ENCODE measurements at places on chromosomes 11 and 22.

DNA sequence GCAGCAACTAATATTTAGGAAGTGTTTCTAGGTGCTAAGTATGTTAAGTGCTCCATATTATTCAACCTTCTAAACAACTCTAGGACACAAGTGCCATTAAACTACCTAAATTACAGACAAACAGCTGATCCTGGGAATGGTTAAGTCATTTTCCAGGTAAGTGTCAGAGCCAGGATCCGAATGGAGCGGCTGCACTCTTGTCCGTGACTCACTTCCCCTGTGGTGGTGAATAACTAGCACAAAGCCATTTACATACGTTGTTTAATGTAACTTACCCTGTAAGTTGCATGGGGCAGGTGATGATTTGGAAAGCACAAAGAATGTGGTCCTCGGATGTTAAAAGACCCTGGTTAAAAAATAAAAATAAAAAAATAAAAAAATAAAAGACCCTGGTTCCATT is 8.8 kb upstream of the PRG2 start:
- no peak for DNase-seq

- DNase-seq: no peak
These were observed 76.3 kb downstream of the BUD13 start for GRCh38 chr11:116696381-116696941.

- peak; percentile 67 for DNase-seq
These were observed 2.4 kb upstream of the SYT8 start for GRCh38 chr11:1832211-1832919.

DNA sequence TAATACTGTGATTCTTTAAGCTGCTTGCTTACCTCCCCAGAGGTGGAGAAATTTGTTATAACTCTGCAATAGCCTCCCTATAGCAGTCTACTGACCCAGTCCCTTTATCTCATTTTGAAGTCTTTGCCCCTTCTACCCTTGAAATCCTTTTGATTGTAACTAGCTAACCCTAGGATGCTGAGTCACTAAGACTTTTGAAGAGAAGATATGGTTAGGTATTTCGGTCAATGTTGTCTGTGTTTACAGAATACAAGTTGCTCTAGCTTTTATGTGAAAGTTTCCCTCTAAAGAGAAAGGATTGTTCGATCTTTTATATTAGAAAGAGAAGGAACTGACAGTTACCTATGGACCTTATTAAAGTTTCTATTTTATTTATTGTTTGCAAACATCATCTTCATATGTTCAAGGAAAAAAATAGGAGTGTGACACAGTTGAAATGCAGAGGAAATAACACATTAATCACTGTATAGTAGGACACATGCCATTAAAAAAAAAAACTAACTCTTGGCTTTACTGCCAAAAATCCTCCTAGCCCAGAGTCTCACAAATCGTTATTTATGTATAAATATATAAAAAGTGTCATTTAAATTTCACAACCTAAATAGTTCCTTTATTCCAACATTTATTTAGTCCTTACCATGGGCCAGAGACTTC is 3.1 kb downstream of the HYLS1 start:
- no peak for DNase-seq

DNA sequence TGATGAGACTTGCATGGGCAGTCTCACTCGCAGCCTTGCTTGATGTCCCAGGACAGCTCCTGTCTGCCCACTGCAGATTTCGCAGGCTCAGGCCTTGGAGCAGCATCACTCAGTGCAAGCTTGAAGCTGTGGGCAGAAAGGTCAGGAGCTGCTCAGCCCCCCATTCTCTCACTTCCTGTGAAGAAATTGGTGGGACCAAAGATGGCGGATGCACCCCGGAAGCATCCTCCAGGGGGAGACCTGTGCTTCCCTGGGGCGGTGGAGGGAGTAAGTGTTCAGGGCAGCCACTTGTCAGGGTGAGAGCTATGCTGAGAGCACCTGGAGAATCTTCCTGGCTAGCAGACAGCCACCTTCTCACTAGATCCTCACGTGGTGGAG is 11.3 kb downstream of the PLAAT2 start:
- DNase-seq: no peak

- no peak for DNase-seq
These were observed 557.9 kb upstream of the ANO5 start for GRCh38 chr11:21634956-21635355.

DNA sequence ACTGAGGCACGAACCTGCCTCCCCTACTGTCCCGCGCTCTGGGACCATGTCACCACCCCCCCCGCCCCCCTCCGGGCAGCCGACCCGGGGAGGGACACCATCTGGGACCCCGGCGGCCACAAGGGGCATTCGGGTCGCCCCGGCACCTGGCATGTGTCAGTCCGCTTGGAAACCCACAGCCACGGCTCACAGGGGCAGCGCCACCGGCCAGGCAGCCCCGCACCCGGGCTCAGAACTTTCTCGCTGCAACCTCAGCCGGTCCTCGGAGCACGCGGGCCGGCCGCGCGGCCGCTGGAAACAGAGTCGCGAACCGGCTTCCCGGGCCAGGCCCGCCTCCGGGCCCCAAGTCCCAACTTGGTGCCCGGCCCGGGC is 159.9 kb upstream of the GRK3 start:
- no peak for DNase-seq

- DNase-seq: no peak
These were observed 67.3 kb downstream of the PPFIBP2 start for GRCh38 chr11:7581021-7581590.

GRCh38 chr11:123581651-123582399 is 72.6 kb downstream of the SCN3B start:
- DNase-seq: no peak

DNA sequence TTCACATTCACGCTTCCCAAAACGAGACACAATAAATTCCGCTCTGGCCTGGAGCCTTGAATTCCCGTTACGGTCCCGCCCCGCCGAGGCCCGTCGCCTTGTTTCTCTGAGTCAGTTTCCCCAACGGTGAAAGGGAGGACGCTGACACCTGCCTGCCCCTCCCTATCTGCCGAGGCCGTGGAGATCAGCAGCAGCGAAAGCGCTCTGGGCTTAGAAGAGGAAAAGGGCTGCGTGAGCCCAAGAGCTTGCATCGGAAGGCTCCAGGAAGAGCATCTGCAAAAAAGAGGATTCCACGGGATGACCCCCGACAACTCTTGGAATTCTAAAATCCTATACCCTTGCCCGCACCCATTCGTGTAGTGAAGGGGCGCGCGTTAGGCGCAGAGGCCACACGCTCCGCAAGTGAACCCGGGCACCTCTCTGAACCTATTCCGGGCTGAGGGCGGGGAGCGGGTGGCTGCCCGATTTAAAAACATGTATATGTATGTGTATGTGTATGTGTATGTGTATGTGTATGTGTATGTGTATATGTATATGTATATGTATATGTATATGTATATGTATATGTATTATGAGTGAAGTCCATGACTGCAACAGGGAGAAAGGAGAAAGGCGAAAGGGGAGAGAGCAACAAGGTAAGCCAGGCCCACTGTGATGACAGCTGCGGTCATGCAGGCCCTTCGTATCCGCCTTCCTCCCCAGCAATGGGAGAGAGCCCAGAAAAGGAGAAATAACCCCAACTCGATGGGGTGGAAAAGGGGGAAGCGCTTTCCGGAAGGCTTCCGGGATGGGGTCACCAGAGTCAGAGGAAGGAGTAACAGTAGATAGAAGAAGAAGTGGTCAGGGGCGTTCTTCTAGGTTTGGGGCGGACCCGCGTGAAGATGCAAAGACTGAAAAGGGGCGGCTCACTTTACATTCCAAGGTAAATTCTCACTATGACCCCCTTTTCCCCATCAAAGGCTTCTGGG is 948 bp upstream of the MRTFA start:
- peak; percentile 34 for DNase-seq

- DNase-seq: no peak
These were observed 60.2 kb downstream of the PDHX start for GRCh38 chr11:34976496-34977088.

Data from activated CD8-positive, alpha-beta memory T cell treated with anti-CD3 and anti-CD28 coated beads for 1 hour (primary cell).